ENCODE measurements at places on chromosomes 3 and 15.

DNA sequence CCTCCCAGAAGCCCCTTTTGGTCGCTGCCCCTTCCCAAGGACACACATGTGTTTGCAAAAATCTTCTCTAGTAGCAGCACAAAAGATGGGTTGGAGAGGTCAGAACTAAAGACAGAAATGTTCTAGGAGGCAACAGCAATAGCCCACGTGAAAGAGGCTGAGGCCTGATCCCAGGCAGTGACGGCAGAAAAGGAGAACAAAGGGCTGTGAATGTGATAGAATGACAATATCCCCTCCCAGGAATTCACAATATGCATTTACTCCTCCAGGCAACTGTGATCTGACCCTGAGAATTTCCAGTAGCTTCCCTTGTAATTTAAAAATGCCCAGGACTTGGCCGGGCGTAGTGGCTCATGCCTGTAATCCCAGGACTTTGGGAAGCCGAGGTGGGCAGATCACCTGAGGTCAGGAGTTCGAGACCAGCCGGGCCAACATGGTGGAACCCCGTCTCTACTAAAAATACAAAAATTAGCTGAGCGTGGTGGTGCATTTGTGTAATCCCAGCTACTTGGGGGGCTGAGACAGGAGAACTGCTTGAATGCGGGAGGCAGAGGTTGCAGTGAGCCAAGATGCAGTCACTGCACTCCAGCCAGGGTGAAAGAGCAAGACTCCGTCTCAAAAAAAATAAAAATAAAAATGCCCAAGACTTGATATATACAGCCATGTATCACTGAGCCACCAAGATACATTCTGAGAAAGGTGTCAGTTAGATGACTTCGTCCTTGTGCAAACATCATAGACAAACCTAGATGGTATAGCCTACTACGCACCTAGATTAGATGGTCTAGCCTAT is 43.6 kb upstream of the PIAS1 start:
- no peak for DNase-seq

DNA sequence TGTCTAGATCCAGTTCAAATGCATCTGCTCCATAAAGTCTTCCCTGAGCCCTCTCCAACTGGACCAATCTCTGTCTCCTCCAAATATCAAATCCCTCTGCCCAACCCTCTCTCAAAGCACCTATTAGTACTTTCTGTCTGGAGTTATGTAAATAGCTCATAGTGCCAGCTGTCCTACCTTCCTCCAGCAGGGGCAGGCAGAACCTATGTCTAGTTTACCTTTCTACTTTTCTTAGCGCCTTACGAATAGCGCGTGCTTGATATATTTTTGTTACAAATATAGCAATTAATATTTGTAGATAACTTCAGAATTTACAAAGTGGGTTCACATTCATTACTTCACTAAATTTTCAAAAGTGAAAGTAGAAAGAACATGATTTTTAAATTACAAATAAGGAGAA is 14.0 kb upstream of the CCDC80 start:
- DNase-seq, result no peak

GRCh38 chr15:79002581-79002980 is 57.7 kb upstream of the CTSH start:
- peak; percentile 35 for DNase-seq

GRCh38 chr15:92840149-92840548 is 60.0 kb upstream of the CHD2 start:
- peak; percentile 71 for DNase-seq

DNA sequence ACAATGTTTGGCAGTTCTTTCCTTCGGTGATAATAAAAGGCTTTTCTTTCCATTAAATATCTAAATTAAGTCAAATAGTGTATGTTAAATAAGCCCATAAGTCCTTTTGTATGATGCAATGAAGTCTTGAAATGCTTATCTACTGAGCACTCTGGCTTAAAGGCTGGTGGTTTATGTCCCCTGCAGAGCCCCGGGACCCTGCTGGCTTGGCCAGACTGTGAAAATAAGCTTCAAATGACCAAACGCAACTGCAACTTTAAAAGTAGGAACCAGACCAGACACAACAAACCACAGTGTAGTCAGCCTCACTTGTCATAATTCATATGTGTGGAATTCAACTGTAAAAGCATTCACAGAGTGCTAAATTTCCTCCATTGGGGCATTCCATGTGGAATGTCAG is 72.5 kb downstream of the FOXP1 start:
- peak; percentile 35 for DNase-seq

- no peak for DNase-seq
Observed at GRCh38 chr15:62795171-62795570, 247.4 kb upstream of the TPM1 start.

- DNase-seq, result peak; percentile 31
Observed at GRCh38 chr15:94135486-94136147, 95.7 kb upstream of the MCTP2 start.

DNA sequence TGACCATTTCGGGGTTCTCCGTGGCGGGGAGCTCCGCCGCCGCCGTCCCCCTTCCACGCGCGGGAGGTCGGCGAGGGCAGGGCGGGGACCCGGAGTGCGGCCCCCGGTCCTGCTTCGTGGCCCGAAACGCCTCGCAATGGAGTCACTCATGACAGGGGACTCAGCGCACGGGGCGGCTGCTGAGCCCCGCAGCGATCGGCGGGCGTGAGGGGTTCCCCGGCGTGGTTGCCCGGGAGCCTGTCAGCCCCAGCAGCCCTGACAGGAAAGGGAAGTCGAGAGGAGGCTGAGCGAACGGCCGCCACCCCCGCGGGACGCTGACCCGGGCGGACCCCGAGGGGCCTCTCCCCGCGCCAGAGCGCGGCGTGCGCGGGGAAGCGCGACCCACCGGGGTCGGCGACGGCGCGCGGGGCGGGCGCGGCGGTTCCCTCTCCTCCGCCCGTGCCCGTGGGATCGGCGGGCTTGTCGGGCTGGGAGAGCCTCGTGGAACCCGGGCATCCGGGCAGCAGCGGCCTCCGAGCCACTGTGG is 564 bp upstream of the PIGZ start:
- DNase-seq, result peak; percentile 34

DNA sequence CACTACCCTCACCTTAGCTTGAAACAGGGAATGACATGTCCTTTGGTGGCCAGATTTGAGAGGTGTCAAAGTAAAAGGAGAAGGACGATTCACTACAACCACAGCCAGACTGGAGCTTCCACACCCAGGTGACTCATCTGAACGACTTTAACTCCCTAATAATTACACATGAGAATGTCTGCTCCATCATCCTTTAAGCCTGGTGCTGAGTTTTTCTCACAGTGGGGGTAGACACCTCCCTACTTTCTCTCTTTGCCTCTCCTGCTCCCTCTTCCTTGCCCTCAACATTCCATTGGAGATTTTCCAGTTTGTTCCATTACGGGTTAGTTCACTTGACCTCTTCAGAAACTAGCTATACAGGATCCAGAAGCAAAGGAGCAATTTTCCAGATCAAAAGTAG is 154.3 kb upstream of the BHLHE40 start:
- DNase-seq, result peak; percentile 90

DNA sequence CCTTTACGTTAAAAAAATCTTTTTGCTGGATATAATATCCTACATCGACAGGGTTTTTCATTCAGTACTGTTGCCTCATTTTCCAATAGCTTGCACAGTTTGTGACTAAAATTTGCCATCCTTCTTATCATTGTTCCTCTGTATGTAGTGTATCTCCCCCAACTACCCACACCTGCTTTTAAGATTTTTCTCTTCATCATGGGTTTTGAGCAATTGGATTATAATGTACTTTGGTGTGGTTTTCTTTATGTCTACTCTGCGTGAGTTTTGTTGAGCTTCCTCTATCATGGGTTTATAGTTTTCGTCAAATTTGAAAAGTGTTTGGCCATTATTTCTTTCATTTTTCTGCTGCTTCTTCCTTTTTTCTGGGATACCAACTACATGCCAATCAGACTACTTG is 39.6 kb upstream of the MEF2A start:
- DNase-seq, result no peak

GRCh38 chr3:186544281-186544680 is at the start of gene CRYGS:
CRYGS (minus strand) TSS chr3:186544380; CDS start chr3:186544326, 54 bp downstream.
- DNase-seq, result no peak

DNA sequence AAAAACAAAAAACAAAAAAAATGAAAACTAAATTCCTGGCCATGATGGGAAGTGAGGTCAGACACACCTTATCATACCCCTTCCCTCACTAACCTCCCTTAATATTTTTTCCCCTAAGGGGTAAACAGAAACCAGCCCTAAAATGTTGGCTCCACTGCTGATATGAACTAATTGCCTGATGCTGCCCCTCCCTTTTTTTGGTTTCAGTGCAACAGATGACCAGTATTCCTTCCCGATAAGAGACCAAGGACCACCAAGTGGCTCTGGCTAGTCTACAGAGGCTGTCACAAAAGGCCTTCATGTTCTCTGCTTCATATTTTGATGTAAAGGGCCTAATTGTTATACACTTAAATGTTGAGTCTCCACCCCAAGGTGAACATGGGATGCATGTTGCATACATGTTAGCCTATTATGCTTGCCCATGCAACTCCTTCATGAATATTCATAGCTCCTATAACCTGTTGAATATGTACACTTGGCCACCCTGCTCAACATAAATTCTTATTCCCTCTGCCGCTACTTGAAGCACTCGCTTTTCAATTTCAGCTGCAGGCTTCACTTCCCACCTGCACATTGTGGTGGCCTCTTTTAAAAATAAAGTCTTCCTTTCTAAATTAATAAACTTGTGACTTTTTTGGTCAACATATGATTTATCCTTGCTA is 12.3 kb upstream of the STAC start:
- DNase-seq, result no peak

DNA sequence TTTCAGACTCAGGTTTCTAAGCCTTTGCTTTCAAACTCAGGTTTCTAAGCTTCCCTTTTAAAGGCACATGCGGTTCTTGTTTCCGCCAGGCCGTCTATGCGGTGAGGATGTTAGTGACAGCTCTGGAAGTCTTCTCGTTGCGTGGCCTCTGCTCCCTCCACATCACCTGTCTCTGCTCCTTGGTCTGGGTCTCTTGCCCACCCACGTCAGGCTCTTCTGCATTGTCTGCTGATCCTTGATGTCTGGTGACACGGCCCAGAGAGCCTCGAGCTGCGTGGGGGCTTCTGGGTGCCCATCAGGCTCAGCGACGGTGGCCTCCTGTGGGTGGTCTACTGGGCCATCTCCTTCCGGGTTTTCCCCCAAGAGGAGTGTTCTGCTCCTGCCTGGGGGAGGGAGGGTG is 30.5 kb downstream of the KLF13 start:
- DNase-seq, result no peak

DNA sequence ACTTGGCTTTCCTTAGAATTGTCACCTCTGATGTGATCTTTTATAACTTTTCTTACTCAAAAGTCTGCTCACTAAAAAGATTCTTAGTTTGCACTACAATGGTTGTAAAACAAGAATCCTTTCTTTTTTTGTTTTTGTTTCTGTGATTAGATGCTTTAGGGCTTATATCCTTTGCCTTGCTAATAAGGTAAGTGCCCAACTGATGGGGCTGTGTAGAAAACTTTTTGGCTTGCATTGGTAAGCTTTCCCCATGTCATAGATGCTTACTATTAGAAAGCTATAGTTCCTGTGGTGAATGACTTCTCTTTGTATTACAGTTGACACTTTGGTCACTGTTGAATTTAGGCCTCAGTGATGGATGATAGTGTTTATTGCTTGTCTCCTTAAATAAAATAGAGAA is 5.1 kb downstream of the ABHD5 start:
- no peak for DNase-seq

DNA sequence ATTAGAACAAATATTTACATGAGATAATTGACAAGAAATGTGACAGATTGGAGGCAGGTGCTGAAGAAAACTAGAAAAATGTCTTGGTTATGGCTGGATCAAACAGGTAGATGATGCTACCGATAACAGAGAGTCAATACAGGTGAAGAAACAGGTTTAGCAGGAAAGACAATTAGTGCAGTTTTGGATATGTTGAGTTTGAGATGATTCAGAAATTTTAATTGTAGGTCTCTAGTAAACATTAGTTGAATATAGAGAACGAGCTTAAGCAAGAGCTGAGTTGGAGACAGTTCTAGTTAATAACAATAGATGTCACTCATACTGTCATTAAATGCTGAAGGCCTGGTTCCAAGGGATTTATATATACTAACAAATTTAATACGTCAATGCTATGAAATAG is 524.4 kb downstream of the NSUN3 start:
- peak; percentile 67 for DNase-seq

DNA sequence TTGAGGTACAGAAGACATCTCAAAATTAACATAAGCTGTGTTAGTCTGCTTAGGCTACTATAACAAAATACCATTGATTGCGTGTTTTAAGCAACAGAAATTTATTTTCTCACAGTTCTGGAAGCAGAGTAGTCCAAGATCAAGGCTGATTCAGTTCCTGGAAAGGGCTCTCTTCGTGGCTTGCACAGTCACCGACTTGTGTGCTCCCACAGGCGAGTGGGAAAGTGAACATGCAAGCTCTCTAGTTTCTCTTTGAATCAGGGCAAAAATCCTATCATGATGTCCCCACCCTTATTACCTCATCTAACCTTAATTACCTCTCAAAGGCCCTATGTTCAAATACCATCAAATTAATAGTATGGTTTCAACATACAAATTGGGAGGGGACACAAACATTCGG is 505.9 kb downstream of the ZIC1 start:
- no peak for DNase-seq

DNA sequence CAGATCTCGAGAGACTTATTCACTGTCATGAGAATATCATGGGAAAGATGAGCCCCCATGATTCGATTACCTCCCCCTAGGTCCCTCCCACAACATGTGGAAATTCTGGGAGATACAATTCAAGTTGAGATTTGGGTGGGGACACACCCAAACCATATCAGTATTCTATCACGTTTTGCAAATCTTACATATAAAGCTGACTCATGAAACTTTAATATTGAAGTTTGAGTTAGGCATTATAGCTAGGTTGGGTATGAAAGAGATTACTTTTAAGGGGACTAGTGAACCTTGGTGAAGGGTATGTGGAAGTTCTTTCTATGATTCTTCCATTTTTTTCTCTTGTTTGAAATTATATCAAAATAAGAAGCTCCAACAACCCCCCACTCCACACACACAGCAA is 117.7 kb upstream of the RASGRP1 start:
- DNase-seq, result no peak

GRCh38 chr15:64749999-64750657 is 25.3 kb downstream of the RBPMS2 start:
- no peak for DNase-seq

- DNase-seq, result no peak
Observed at GRCh38 chr3:17799312-17799711, 56.9 kb upstream of the TBC1D5 start.

- no peak for DNase-seq
Observed at GRCh38 chr15:33091983-33092693, 102.4 kb downstream of the FMN1 start.

DNA sequence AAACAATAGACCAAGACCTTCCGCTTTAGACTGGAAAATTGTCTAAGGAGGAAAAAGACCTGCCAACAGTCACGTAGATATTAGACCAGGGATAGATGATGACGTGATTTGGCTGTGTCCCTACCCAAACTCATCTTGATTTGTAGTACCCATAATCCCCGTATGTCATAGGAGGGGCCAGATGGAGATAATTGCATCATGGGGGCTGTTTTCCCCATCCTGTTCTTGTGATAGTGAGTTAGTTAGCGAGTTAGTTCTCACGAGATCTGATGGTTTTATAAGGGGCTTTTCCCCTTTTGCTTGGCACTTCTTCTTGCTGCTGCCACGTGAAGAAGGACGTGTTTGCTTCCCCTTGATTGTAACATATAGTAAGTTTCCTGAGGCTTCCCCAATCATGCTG is 31.7 kb upstream of the SUCLG2 start:
- DNase-seq, result no peak

- DNase-seq, result no peak
Observed at GRCh38 chr15:54829821-54830220, 366.9 kb downstream of the RSL24D1 start.
